ENCODE measurements at places on chromosomes 12 and 14.

DNA sequence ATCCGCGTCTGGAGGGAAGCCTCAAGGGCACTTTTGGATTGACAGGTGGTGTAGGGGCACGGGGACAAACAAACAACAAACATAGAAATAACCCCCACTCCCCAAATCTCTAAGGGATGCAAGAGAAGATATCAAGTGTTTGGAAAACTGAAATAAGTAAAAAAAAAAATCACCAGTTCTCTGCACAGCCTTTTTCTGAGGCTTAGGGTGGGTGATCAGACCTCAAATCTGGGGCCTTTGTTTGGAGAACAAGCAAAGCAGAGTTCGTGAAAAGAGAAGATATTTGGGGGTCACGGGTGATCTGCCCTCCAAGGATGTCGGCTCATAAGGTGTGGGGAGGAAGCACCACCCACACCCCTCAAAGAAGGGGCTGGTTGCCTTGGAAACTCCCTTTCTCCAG lies 10.7 kb downstream of the TBX5 start:
- no peak for DNase-seq

DNA sequence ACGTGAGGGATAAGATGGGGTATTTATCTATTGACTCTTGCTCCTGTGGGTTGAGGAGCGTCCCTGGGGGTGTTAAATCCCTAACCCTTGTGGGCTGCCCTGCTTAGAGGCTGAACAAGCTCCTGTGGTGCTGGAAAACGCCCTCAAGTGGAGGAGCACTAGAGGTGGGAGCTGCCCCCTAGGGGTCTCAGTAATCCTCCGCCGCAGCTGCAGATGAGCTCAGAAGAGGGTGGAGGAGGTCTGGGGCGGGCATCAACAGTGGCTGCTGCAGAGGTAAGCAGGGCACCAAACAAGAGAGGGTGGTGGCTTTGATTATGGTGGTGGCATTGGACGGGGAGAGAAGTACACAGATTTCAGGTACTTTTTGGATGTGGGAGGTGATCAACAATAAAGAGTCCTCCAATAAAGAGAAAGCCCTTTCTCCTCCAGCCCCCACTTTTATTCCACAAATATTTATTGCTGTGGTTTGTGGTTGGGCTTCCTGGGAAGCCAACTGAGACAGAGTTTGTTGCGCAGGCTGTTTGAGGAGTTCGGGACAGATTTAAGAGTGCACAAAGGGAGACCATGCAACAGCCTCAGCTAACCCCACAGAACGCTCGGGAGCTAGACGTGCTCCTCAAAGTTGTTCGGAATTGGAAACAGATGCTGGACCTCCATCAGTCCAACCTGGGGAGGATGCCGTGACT lies 179.9 kb downstream of the ADCK1 start:
- no peak for DNase-seq

DNA sequence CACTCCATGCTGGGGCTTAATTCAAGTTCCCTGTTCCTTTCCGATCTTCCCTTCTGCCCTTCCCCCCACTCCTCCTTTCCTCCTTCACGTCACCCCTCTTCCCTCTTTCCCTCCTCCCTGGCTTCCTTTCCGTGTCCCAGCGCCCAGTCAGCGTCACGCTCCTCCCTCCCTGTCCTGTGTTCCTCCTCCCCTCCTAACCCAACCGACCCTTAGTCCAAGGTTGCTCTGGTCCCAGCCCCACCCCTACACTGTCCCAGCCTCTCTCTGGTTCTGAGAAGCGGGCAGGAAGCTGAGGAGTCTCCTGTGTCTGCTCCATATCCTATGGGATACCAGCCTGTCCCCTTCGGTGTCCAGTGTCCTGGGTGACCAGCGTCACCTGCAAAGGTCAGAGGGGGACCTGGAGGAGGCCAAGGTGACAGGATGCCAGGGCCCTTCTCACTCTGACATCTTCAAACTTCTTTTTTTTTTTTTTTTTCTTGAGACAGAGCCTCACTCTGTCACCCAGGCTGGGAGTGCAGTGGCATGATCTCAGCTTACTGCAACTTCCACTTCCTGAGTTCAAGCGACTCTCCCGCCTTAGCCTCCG lies 56.2 kb upstream of the TSPAN9 start:
- DNase-seq = no peak

DNA sequence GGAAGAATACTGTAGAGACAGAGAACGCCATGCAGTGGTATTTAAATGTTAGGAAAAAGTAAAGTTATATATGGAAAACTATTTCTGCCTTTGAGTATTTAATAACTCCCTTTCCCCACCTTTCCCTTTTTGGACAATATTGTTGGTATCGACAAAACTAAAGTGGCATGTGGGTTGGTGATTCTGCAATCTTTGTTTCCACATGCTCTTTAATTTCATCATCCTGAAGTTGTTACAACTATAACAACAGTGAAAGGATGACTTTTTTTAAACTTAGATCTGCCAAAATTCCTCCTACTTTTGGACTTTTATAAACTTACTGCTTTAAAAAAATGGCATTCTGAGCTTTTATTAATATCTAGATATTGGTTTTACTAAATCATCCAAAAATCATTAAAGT lies 25.3 kb downstream of the TTC8 start:
- DNase-seq = no peak

GRCh38 chr12:45431126-45431525 lies 215.2 kb downstream of the ANO6 start:
- no peak for DNase-seq

DNA sequence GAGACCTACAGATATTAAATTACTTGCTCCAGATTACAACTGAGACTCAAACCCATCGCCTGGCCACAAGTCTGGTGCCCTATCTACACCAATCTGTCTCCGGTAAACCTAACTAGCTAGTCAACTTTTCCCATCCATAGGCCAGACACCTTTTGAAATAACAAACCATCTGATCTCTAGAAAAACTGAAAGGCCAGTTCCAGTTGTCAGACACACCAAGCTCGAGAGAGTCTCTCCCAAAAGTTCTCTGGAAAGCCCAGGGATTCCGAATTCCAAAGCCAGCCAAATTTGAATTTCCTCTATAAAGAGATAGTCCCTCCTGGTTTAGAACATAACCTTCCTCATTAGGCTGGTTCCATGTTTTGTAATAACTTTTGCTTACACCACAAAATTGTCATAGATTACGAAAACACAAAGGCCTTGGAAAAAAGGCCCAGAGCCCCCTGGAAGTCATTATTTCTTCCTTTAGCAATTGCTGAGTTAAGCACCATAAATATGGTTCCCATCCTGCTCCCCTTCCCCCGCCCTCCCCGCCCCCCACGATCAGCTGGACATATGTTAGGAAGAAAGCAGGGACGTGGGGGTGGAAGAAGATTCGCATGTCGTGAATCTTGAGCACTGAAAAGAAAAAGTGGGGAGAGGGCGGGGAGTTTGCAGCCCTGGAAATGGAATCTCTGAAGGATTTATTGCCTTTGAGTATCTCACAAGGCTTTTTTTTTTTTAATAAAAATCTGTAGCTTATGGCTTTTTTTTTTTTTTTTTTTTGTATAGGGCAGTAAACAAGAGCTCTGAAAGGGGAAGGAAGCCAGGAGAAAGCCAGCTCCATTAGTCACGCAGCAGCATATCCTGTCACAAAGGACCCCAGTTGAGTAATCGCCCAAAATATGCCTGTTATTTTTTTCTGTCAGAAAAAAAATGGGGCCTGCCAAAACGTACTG lies 110.4 kb downstream of the ZFP36L1 start:
- DNase-seq = peak; percentile 29

DNA sequence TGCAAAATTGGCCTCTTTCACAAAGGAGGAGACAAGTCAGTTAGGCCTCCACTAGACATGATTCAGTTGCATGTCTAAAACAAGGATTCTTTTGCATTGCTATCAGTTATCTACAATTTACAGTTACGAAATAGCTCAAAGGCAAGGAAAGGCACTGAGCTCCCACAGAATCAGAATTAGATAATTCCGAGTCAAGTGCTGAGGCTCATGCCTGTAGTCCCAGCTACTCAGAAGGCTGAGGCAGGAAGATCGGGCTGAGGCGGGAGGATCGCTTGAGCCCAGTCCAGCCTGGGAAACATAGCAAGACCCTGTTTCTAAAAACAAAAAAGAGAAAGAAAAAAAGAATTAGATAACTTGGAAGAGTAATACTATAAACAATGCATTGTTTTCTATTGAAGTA lies 12.3 kb upstream of the RTRAF start:
- no peak for DNase-seq

- DNase-seq = no peak
Observed at GRCh38 chr14:54152351-54152750, 195.7 kb upstream of the BMP4 start.

DNA sequence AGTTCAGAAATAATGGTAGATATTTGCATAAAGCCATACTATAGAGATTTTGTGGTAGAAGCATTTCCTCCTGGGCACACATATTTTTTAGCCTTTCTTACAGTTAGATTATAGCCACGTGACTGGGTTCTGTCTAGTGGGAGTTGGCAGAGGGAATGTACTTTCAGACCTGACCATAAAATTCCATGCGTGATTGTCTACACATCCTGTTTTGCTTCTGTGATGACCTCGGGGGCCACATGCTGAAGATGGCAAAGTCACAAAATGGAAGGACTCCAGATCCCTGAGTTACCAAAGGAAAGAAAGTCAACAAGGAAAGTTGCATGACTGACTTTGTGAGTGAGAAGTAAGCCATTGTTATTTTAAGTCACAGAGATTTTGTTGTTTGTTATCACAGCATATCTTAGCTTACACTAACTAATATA lies 14.6 kb upstream of the MIA2 start:
- DNase-seq = no peak

DNA sequence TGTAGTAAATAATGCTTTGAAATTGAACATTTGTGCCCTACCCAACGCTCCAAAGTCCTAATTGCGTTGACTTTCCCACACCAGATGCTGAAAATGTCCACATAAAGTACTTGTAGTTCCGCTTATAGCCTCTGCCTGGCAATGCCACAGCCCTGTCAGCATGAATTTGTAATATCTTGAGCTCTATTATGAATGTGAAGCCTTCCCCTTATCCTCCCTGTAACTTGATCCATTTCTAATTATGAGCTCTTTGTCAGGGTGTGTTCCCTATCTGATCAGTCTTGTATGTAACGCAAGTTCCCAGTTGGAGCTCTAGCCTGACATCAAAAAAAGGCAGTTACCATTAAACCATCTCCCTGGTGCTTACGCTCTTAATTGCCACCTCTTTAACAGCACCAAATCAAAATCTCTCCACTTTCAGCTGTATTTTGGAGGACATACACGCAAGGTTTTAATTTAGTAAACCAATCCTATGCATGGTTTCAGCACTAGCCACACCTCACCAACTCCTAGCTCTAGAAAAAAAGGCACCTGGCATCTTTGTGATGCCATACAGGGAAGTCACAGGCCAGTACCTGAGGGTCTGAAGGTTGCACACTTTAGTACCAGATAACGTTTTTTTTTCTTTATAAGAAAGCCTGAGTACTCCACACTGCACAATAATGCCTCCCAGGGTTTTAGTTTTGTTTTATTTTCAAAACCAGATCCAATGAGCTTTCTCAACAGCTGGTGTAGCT lies 69.3 kb downstream of the EEA1 start:
- DNase-seq = no peak

DNA sequence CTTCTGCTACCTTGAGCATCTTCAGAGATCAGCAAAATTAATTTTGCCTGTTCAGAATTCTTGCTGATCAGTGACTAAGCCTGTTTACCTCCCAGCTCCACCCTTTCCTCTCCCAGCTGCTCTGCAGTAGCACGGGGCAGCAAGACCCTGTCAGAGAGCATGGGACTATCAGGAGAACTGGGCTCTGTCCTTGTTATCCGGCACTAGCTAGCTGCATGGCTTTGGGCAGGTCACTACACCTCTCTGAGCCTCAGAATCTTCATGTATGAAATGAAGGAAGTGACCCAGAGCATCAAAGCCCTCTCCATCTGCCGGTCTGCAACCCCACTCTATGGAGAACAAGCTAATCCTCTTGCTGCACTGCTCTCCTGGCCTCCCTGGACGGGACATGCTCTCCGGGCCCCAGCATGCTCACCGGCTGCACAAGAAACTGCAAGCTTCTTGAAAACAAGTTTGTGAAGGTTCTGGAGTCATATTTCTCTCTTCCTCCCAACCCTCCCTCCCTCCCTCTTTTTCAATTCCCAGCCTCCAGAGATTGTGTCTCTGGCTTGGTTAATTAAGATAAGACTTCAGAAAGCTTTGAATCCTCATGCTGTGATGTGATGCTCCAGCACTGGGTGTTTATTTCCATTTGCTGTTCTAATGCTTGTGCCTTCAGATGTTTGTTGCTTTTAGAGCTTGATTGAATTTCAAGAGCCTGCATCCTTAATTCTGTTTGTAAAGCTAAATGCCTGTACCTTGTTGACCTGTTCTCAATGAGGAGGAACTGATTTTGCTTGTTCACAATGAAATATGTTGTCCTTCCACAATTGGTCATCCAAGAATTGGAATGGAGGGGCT lies 101.1 kb downstream of the CRACR2A start:
- no peak for DNase-seq

DNA sequence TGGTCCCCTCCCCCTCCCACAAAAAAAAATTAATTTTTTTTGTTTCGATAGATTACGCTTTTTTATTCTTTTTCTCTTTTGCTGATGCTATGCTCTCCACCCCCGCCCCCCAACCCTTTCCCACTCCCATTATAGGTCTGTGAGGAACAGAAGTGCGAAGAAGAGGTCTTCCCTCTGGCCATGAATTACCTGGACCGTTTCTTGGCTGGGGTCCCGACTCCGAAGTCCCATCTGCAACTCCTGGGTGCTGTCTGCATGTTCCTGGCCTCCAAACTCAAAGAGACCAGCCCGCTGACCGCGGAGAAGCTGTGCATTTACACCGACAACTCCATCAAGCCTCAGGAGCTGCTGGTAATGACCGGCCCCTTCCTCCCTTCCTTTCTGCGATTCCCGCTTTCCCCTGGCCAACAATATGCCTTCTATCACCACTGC lies 2.3 kb downstream of the CCND2 start:
- DNase-seq = no peak

GRCh38 chr12:114684870-114685273 lies 897 bp upstream of the TBX3 start:
- DNase-seq = no peak

DNA sequence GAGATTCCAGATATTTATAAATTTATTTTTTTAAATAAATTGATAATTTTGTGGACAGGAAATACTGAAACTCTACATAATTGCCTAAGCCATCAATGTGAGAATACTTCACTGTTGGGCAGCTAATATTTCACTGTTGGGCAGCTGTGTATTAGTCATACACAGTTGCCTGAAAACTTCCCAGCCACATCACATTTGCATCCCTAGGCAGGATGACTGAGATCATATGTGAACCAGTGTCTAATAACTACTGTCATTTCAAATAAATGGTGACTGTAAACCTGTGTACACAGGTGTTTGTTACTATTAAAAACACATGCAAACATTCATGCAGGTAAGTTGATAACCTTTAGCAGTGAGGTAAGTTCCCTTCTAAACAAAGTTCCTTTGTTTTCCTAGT lies 43.9 kb downstream of the TMTC3 start:
- DNase-seq = no peak
